ENCODE measurements at places on chromosomes 5 and 9. TPM values are rescaled to one million over a fixed set of nuclear protein-coding genes. Genes with fewer than 3 reads are reported as not detected.

DRD1 gene
- 0.06 TPM for total RNA-seq

LCN9 gene
- not detected for total RNA-seq

PPP3R2 gene
- not detected for total RNA-seq

ST8SIA4 gene
- 0.51 TPM for total RNA-seq

EGFL7 gene
- total RNA-seq: 10.5 TPM

TAF11L5 gene
- total RNA-seq: not detected

STK32A gene
- 3.2 TPM for total RNA-seq

NIPAL4 gene
- total RNA-seq: not detected

MARCOL gene
- not detected for total RNA-seq

PPP1R26 gene
- total RNA-seq: 11.4 TPM

SLC34A3 gene
- not detected for total RNA-seq

CARD9 gene
- total RNA-seq: 0.95 TPM

FLT4 gene
- 2.4 TPM for total RNA-seq

AIF1L gene
- 3.1 TPM for total RNA-seq

SLC6A3 gene
- total RNA-seq: not detected

C9orf152 gene
- 1.0 TPM for total RNA-seq

GPR150 gene
- total RNA-seq: 2.0 TPM

RAB3C gene
- total RNA-seq: 9.0 TPM

TMEM171 gene
- total RNA-seq: 0.19 TPM

SOX30 gene
- total RNA-seq: not detected

Measured in pancreas (tissue), 10 donors.